ENCODE measurements at places on chromosomes 4 and X. TPM values are rescaled to one million over a fixed set of nuclear protein-coding genes. Genes with fewer than 3 reads are reported as not detected.

- peak; percentile 64 for DNase-seq
Measured at GRCh38 chr4:187209921-187210613, 486.4 kb upstream of the FAT1 start.

- no peak for DNase-seq
Measured at GRCh38 chr4:72602396-72603376, 33.7 kb upstream of the ADAMTS3 start.

DNA sequence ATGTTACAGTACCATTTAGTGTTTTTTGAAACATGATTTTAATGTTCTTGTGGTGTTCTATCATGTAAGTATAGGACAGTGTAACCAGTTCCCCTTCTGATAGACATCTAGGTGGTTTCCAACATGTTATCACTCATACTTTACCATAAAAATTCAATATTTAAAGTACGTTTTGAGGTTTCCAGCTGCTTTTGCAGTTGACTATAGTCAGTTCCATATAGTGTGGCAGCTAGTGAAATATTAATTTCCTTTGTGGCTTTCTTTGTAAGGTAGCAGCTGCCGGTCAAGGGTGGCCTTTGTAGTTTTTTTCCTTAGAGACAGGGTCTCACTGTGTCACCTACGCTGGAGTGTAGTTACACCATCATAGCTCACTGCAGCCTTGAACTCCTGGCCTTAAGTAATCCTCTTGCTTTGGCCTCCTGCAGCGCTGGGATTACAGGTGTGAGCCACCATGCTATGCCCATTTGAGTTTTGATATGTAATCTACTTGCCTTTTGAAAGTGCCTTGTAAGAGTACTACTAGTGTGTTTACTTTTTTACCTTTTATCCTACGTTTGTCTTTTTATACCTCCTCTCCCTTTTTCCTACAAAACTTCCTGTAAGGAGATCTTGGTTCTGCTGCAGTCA is 63.0 kb downstream of the ARHGAP10 start:
- DNase-seq: no peak

DNA sequence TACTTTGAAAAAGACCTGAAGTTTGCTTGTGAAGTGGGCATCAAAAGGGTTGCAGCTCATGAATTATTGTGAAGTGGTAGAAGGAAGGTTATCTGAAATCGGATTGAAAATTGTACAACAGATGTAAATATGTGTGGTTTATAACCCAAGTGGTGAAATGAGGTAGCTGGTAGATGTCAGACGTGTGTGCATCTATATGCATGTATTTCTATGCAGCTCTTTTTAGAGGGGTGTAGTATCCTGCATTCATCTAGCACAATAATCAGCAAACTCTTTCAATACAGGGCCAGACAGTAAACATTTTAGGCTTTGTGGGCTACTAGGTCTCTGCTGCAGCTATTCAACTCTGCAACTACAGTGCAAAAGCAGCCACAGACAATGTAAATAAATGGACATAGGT is 9.4 kb downstream of the ATRX start:
- DNase-seq: no peak

COX7B2 gene
- not detected for total RNA-seq

GAGE12H gene
- not detected for total RNA-seq

DNA sequence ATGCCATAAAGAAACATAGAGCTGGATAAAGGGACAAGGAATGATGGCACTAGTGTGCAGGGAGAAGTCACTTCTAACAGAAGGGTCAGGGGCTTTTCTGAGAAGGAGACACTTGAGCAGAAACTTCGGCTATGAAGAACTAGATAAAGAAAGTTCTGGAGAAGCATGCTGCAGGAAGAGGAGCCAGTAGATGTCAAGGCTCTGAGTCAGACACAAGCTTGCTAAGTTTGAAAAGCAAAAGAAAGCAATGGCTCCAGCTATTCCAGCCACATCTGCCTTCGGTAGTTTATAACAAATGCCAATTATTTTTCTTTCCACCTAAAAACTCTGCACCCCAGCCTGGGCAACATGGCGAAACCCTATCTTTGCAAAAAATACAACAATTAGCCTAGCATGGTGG is 7.5 kb downstream of the NUDT6 start:
- no peak for DNase-seq

DNA sequence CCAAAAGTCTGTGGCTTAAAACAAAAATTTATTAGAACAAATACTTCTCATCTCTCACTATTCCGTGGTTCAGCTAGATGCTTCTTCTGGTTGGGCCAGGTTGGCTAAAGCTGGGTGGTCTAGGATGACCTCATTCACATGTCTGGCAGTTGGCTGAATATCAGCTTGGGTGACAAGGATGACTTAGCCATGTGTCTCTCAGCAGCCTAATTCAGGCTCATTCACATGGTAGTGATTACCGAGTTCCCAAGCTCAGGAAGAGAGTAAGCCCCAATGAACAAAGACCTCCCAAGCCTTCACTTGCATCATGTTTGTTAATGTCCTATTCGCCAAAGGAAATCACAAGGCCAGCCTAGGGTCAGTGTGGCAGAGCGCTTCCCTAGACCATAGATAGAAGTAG is 119.4 kb downstream of the FANCB start:
- DNase-seq: no peak

- DNase-seq: no peak
Measured at GRCh38 chrX:72299891-72300630, 5.7 kb downstream of the CITED1 start.

DNA sequence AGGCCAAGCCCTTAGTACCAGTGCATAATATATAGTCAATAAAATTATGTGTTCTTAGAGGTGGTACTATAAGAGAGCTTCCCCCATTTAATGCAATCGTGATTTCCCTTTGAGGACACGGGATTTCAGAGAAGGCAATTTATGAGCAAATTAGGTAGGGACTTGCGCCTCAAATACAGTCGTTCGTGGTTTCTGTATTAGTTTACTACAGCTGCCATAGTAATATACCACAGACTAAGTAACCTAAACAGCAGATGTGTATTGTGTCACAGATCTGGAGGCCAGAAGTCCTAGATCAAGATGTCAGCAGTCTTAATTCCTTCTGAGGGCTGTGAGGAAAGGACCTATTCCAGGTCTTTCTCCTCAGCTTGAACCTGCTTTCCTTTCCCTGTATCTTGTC is 1.5 kb upstream of the PUDP start:
- DNase-seq: no peak

DNA sequence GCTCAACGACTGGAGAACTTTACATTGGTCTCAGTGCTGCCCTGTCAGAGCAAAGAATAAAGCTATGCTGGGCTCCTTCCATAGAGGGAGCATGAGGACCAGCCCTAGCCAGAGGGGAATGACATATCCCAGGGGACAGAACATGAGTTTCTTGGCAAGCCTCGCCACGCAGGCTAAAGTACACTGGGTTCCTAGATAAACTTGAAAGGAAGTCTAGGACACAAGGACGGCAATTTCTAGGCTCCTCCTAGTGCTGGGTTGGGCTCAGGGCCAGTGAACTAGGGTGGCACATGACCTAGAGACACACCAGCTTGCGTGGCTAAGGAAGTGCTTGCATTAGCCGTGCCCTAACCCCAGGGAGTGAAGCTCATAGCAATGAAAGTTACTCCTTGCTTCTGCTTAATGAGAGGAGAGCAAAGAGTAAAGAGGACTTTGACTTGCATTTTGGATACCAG is 141.0 kb downstream of the MAB21L2 start:
- DNase-seq: peak; percentile 80

APBB2 gene
- total RNA-seq: 87.4 TPM

- DNase-seq: no peak
Measured at GRCh38 chr4:6128221-6128850, 72.0 kb downstream of the JAKMIP1 start.

DNA sequence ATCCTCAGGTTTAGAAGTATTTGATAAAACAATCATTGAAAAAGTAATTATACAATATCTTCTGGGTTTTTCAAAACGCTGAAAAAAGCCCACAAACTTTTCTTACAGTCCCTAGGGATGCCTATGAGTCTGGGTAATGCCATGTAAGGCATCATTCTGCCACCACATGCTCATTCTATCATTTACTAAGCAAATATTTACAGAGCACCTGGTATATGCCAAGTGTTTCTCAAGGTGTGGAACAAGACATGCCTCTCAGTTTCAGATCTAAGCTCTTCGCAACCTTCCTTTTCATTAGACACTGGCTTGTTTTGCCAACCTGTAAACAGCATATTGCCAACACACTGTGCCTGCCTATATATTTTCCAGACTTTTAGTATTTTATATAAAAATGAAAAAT is 17.7 kb downstream of the MID1 start:
- no peak for DNase-seq

DNA sequence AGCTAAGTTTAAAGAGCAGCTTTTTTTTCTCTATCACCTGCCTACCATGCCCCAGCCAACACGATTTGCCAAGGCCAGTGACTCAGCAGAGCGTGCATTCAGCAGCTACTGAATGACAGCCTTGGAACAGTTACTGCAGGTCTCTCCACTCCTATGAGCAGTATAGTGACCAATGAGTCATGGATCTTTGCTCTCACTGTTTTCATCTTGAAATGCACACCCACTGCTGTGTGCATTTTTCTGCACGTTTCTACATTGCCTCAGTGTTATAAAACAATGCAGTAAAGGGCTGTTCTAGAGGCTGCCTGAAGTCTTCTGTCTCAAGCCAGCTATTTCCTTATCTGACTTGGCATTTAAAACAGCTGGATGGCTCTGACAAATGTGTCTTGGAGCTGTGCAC is 66.0 kb upstream of the C4orf54 start:
- no peak for DNase-seq

VCX3B gene
- total RNA-seq: not detected

- DNase-seq: no peak
Measured at GRCh38 chr4:103092245-103092644, 7.4 kb downstream of the BDH2 start.

DNA sequence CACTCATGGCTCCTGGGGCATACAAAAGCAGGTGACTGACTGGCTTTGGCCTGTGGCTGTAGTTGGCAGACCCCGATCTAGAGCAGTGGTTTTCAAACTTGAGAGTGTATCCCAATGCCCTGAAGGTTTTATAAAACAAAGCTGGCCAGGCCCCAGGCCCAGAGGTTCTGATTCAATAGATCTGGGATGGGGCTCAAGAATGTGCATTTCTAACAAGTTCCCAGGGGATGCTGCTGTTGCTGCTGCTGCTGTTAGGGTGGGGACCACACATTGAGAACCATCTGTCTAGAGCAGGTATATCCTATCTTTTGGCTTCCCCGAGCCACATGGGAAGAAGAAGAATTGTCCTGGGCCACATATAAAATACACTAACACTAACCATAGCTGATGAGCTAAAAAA is 7.3 kb downstream of the AIFM1 start:
- DNase-seq: no peak

RBMX gene
- 331 TPM for total RNA-seq

ATP8A1 gene
- 14.8 TPM for total RNA-seq

ETDA gene
- not detected for total RNA-seq

DNA sequence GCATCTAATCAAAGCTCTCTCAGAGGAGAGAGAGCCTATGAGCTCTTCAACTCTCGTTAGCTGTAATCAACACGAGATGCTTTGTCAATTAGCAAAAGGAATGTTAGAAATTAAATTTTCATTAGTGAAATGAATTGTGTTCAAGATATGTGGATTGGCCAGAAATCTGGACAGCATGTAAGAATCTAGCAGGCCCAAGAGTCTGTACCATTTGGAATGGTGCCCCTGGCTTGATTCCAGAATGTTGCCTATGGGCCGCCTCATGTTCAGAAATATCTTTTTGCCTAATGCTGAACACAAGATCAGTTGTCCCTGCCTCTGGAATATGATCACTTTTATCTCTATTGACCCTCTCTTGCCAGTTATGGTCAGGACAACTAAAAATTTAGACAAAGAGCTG is 88.2 kb downstream of the RBM46 start:
- no peak for DNase-seq

CLDN22 gene
- not detected for total RNA-seq

SEL1L3 gene
- total RNA-seq: 15.5 TPM

Data from breast epithelium (tissue), 4 donors.